Stimulated activated CD4-positive, alpha-beta T cell treated with anti-CD3 and anti-CD28 coated beads, Interleukin-1b, Interleukin-23, amount 100 ng/mL, for 1 hour (primary cell): ENCODE measurements at places on chromosomes 1 and 21.
A peak's percentile ranks its signal among the peaks of the same experiment; 100 is the strongest.

DNA sequence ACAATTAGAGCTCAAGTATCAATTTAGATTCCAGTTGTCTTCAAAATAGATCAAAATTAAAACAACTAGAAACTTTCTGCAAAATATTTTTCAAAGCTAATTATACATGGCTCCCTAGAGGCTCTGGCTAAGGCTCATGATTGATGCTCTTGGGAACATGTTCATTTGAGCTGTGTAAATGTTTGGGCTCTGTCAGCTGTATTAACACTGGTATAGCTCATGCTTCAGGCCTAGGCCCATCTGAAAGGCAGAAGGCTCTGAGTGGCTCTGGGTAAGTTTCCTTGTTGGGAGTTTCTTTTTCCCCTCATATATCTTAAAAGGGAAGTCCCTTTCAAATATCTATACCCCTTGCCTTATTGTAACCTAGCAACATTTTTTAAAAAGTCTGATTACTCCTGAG, 81.3 kb downstream of the UROD start:
- DNase-seq, result no peak

GRCh38 chr1:100584761-100585745, 47.1 kb downstream of the GPR88 start:
- DNase-seq, result no peak

DNA sequence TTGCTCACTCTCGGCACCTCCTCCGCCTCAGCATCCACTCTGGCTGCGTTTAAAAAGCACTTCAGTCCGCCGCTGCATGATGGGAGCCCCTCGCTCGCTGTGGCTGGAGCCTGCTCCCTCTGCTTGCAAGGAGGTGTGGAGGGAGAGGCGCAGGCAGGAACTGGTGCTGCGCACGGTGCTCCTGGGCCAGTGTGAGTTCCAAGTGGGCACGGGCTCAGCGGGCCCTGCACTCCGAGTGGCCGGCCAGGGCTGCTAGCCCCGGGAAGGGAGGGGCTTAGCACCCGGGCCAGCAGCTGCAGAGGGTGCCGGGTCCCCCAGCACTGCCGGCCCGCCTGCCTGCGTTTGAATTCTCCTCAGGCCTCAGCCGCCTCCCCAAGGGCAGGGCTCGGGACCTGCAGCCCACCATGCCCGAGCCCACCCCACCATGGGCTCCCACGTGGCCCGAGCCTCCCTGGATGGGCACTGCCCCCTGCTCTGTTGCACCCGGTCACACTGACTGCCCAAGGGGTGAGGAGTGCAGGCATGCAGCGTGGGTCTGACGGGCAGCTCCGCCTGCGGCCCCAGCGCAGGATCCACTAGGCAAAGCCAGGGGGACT, 1599.5 kb downstream of the NCAM2 start:
- DNase-seq, result no peak

DNA sequence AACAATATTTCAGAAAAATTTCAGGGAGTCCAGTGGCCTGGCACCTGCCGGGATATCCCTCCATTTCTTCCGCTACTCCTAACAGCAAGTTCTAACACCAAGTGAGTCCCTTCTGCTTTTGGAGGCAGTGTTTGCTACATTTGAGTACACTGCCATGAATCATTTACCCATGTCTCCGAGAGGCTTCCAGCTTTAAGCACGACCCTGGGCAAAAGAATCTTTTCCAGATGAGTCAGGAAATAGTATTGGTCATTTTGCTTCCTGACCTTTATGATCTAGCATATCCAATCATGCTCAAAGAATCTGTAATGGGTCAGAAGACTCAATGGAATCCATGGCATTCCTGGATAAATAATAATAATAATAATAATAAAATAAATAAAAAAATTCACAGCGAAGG, 60.7 kb upstream of the FMN2 start:
- no peak for DNase-seq

- DNase-seq, result no peak
Observed at GRCh38 chr1:200090252-200091159, 63.0 kb downstream of the NR5A2 start.

DNA sequence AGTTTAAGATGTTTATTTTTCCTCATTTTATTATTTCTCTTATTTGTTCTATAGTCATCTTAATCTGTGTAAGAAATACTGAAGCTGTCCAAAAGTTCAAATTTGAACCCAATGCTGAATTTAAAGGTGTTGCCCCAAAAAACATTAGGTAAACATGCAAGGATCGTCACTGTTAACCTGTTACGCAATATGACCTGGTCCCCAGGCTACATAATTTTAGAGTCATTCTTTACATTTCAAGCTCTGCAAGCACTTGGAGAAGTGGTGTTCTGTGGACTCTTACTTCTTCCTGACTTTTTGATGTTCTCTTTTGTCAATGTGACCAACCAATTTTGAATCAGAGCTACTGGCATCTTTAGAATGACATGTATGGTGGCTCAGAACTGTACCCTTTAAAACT, 106.0 kb downstream of the CLIC6 start:
- DNase-seq, result no peak

- no peak for DNase-seq
Observed at GRCh38 chr1:3419415-3420204, 34.9 kb upstream of the ARHGEF16 start.

GRCh38 chr1:167137332-167137781, 43.5 kb downstream of the STYXL2 start:
- DNase-seq, result no peak

- no peak for DNase-seq
Observed at GRCh38 chr1:28927266-28927647, 12.9 kb downstream of the EPB41 start.

- no peak for DNase-seq
Observed at GRCh38 chr1:167273027-167273800, 52.5 kb downstream of the POU2F1 start.

DNA sequence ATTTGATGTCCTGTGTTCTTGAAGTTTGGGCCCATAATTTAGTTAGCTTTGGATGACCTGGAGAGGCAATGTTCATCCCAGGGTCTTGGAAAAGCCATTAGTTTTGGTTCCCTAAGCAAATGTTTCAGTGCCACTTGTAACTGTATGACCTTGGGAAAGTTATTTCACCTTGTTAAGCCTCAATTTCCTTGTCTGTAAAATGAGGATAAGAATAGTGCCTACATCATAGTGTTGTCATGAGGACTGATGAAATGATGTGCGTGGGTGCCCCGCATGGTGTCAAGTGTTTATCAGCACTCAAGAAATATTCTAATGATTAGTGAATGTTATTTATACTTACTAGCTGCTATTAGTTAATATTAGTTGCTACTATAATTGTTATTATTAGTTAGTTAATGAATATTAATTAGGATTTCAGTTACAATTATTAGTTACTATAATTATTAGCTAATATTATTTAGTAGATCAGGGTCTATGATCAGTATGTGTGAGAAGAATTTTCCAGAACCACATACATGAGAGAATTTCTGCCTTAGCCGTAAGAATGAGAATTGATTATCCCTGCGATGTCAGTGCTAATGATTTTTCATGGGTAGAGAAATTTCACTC, 1.9 kb downstream of the SH3BGR start:
- no peak for DNase-seq

GRCh38 chr21:38183961-38184360, 72.8 kb upstream of the KCNJ15 start:
- no peak for DNase-seq

DNA sequence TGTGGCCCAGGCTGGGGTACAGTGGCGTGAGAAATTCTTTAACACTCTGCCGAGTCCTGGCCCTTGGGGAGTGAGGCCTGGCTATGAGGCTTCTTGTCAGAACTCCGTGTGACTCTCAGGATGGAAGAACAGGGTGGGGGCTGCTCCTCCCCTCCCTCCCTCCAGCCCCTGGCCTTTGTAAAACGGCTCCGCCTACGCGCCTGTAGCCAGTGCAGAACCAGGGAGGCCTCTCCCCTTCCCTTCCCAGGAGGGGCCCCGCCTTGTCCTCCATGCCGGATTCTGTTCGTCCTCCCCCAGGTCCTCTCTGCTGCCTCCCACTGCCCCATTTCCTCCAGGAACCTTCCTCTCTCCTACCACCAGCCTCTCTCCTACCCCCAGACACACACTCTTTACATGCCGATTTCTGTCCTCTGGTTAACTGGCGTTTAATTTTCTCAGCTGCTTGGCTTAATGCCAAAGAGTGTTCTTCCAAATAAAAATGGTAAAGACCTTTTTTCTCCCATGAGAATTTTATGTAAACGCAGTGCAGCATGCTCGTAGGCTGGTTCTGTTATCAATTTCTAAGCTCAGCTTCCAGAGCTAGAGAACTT, 21.0 kb downstream of the PDE9A start:
- no peak for DNase-seq

DNA sequence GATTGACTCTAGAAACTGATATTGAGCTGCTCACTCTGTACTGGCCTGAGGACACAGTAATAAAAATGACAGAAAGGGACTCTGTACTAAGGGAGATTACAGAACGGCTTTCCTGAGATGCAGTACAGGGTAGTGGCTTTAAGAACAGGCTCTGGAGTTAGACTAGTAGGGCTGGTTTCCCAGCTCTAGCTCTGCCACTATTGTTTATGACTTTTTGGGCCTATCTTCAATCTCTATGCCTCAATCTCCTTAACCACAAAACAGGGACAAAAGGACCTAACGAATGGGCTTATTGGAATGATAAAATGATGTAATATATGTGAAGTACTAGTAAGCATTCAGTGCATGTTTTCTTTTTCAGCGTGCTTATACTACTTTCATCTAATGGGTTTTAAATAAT, 1.4 kb downstream of the DEPDC1 start:
- DNase-seq, result no peak

DNA sequence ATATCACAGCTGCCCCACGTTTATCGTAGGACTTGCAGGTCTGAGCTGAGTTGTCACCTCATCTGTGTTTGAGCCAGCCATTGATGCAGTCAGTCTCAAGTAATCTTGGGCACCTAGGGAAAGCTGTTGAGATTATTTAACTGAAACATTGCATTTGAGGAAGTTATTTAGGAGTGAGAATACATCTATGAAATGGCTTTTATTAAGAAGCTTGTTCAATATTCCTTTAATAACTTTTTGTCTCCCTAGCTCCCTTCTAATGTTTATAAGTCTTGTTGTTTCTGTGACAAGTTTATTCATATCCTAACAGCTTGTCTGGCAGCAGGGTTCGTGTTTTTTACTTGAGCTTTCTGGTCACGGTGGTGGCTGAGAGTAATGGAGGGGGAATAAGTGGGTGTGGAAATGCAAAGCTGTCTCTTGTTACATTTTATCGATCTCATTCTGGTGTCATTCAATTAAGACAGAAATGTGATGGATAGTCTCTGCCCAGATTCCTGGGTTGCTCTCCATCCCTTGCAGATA, 555.9 kb downstream of the USP25 start:
- no peak for DNase-seq

DNA sequence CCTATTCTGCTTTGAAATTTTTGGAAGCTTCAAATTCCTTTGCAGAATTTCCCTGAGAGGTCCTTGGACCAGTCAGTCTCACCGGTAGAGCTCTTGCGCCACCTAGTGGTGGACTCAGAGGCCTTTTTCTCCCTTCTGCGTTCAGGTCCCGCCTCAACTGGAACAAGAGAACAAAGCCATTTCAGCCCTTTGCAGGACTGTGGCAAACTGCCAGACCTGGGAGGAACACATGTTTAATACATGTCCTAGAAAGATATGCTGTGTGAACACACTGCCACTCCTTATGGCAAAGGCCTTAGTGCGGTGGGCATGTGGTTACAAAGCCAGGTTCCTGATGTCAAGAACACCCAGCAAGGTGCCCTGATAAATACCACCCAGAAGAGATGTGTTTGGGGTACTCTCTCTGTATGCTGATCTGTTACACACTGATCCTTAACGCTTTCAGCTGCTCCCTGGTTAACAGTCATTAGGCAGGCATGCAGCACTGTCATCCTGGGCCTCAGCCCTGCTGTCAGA, 82.2 kb upstream of the SSX2IP start:
- peak; percentile 26 for DNase-seq

- DNase-seq, result no peak
Observed at GRCh38 chr1:244836135-244836521, 670 bp downstream of the COX20 start.

DNA sequence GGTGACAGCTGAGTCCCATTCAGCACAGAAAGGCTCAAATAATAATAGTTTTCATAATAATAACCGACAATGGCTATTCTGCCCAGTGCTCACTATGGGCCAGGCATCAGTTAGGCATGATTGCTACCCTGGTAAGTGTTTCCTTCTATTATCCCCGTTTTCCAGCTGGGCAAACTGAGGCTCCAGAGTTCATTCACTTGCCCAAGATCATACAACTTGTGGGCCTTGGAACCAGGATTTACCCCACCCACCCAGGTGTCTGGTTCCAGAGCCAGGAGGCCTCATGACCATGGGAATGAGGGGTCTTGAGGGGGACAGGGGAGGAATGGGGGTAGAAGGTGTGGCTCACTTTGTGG, 518 bp downstream of the PLOD1 start:
- DNase-seq, result no peak

DNA sequence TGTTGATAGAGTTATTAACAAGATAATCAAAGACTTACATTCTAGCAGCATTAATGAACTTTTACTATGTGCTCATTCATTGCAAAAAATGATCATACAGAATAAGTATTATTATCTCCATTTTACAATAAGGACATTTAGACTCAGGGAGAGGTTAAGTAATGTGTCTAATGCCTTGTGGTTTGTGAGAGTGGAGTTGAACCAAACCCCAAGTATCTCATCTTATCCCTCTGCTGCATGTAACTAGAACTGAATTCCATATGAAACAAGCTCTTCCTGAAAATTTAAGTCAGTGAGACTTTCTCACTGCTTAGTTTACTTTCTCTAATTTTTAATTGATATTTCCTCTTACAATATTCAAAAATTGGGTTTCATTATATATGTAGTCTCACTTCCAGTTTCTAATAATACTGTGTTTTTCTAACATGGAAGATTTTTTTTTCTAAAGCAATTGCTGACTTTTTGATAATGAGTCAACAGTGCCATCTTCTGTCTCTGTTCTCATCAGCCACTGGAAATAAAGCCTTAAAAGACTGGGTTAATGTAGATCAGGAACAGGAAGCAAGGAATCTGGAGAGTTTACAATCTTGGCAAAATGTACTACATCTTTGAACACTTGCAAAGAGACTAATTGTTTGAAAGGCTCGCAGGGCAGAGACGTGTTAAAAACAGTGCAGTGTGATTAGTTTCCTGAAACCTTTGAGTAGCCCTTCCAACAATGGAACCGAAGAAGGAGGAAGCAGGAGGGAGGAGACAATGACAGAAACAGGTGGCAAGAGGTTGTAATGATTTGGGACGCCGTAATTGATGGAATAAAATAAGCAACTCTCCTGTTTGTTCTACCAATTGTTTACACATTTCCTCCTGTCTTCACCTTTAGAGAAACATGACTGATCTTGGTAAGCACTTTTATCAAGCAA, 567.6 kb downstream of the MRPL39 start:
- DNase-seq, result no peak

DNA sequence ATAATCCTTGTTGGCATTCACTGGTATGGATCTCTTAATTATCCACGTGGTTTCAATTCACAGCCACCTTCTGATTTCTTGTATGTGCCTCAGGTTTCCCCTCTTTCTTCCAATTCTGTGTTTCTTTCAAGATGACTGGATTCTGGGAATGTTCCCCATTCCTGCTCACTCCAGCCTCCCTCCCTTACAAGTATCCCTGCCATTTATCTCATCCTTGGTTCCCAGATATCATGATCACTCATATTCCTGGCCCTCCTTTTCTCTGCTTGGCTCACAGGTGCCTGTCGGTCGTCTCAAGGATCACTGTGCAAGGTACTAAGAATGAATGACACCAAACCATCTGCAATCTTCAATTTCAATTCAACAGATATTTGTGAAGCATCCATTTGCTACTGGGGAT, 279.2 kb downstream of the ASTN1 start:
- no peak for DNase-seq
